ENCODE measurements at places on chromosomes 13 and 19.

- H3K27me3 ChIP-seq = no peaks in the 10 kb centered on the region
- H3K27ac ChIP-seq = no peak overlapping the region
Observed at GRCh38 chr13:35157143-35157755, 215.2 kb downstream of the NBEA start.

DNA sequence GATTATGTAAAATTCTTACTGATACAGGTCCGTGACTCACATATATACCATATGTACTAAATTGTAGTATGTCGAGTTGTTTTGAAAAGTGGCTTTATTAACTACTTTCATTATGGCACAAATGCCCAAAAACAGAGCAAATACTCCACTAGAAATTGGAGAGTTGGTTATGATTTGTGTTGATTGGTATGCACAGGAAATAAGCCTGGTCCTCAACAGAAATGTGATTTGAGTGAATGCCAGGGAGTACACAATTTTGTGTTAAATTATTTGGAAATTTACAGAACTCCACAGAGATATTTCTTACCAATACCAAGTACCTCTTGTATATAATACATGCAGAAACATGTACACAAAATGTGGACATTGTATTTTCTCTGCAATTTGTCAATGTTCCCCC lies 676.7 kb downstream of the PCDH9 start:
- no peaks in the 10 kb centered on the region for H3K27me3 ChIP-seq
- no peak overlapping the region for H3K4me3 ChIP-seq
- DNase-seq = no peak
- no peaks in the 10 kb centered on the region for H3K36me3 ChIP-seq
- no peaks in the 10 kb centered on the region for H3K4me1 ChIP-seq

DNA sequence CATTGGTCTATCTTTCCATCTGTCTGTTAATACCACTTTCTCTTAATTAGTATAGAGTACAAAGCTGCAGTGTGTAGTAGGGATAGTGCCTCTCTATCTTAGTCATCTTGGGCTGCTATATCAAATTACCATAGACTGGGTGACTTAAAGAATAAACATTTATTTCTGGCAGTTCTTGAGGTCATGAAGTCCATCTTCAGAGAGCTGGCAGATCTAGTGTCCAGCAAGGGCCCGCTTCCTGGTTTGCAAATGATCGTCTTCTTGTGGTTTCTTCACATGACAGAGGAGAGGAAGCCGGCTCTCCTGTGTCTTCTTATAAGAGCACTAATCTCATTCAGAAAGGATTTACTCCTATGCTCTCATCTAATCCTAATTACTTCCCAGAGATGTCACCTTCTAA lies 6.1 kb downstream of the ZNF700 start:
- H3K4me3 ChIP-seq = no peak overlapping the region
- no peaks in the 10 kb centered on the region for H3K27me3 ChIP-seq
- H3K27ac ChIP-seq = no peak overlapping the region
- no peak for DNase-seq
- H3K36me3 ChIP-seq = no peaks in the 10 kb centered on the region

DNA sequence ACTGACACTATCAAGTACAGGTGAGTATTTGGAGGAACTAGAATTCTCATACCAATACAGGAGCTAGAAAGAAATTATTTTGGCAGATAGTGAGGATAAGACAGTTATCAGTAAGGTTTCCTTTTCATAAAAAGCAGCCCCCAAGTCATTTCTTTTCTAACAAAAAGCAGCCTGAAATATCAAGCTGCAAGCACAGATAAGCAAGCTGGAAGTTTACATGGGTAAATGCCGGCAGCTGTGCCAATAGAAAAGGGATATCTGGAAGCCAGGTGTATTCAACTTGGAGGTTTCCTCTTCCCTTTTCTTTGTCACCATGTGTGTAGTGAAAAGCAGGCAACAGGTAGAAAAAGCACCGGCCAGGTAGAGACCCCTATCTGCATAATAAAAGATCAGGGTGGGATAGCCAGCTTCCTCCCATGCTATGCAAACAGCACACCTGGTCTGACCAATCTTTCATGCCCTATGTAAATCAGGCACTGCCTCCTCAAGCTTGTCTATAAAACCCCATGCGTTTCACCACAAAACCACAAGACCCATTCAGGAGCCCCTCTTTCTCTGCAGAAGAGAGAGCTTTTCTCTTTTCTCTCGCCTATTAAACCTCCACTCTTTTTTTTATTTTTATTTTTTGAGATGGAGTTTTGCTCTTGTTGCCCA lies 22.9 kb downstream of the CYP4F2 start:
- no peak for DNase-seq
- H3K4me3 ChIP-seq = no peak overlapping the region
- no peaks in the 10 kb centered on the region for H3K36me3 ChIP-seq

DNA sequence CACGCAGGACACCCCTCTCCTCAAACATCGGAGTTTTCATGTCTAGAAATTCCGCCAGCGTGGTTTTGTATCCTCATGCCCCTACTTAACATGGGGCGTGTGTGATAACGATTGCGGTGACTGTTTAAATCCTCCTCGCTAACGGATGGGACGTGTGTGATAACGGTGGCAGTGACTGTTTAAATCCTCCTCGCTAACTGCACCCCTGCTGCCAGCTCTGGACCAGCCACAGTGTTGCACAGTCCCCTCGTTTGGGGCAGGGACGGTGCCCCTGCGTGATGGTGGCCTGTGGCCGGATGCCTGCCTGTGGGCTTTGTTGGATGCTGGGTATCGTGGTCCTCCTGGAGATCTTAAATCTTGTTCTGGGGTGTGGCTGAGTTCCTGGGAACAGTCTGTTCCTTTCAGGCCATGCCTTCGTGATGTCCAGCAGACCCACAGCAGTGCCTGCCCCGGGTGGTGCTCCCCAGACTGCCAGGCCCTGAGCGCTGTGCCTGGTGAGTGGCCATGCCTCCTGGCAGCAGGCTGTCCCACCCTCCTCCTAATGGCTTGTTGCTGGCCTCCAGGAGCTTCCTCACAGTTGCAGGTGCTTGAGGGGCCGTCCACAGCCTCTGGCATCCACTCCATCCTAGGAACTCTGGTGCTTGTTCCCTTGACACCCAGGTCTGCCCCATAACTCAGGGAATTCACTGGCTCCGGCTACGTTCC lies 122.5 kb upstream of the MCF2L start:
- no peak overlapping the region for H3K4me3 ChIP-seq
- H3K27ac ChIP-seq = no peak overlapping the region
- no peaks in the 10 kb centered on the region for H3K27me3 ChIP-seq
- no peaks in the 10 kb centered on the region for H3K4me1 ChIP-seq
- no peak for DNase-seq

DNA sequence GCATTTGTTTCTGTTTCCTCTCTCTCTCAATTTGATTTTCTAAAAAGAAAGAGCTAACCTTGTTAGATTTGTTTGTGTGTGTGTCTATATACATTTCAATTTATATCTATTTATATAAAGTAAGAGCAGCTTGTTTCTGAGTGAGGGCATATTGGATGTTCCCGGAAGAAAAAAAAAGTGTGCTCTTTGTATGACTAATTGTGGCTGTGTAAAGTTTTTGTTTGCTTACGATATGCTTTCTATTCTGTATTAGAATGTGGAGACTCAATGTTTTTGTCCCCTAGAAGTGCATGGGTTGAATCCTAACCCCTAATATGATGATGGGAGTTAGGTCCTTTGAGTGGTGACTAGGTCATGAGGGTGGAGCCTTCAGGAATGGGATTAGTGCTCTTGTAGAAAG lies 66.6 kb upstream of the C1QTNF9B start:
- no peak overlapping the region for H3K27ac ChIP-seq
- H3K36me3 ChIP-seq = no peaks in the 10 kb centered on the region
- DNase-seq = no peak

GRCh38 chr13:48492470-48493065 lies 40.3 kb downstream of the RCBTB2 start:
- H3K27ac ChIP-seq = no peak overlapping the region
- no peak overlapping the region for H3K4me3 ChIP-seq
- no peaks in the 10 kb centered on the region for H3K27me3 ChIP-seq
- H3K36me3 ChIP-seq = no peaks in the 10 kb centered on the region

DNA sequence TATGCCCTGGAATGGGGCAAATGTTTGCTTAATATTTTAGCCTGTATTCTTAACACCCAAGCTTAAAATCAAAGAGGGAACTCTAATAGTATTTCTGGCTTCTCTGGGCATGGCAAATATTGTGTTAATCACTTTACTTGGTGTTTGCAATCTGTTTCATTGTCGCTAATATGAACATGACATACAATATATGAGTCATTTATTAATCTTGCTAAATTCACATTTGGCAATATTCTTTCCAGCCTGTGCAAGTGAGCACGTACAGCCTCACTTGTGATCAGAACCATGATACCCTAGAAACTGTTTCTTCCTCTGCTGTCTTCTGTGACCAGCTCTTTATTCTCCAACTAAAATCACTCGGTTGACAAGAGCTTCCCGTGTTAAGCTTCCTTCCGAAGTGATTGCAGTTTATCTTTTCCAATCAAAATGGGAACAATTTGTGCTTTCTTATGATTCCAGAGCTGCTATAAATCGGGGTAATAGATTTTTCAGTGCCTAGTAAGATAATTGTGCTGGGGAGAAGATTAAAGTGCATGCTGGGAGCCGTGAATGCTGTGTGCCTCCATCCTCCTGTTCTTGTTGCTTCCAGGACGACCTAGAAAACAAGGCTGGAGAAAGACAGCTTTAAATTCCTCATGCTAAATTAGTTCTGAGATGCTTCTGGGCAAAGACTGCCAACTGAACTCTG lies 153.0 kb upstream of the TMTC4 start:
- no peak overlapping the region for H3K27ac ChIP-seq
- H3K36me3 ChIP-seq = no peaks in the 10 kb centered on the region
- H3K27me3 ChIP-seq = peaks cover 65% of the 10 kb centered on the region
- H3K4me1 ChIP-seq = no peaks in the 10 kb centered on the region

DNA sequence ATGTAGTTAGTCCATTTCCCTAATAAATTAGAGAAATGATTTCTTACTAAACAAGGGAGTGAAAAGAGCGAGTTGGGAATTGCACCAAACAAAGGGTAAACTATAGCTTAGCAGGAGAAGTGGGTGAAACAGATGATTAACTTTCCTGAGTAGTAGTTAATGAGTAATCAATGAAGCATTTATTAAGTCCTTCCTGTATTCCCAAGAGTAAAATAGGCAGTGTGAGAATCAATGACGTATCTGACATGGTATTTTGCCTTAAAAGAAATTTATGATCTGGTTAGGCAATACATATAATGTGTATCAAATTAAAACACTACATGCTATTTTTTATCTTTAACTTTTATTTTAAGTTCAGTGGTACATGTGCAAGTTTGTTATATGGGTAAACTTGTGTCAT lies 142.8 kb downstream of the KLF5 start:
- H3K36me3 ChIP-seq = no peaks in the 10 kb centered on the region
- H3K27me3 ChIP-seq = no peaks in the 10 kb centered on the region
- peaks cover 8% of the 10 kb centered on the region for H3K4me1 ChIP-seq
- no peak overlapping the region for H3K4me3 ChIP-seq
- no peak overlapping the region for H3K27ac ChIP-seq
- DNase-seq = no peak

DNA sequence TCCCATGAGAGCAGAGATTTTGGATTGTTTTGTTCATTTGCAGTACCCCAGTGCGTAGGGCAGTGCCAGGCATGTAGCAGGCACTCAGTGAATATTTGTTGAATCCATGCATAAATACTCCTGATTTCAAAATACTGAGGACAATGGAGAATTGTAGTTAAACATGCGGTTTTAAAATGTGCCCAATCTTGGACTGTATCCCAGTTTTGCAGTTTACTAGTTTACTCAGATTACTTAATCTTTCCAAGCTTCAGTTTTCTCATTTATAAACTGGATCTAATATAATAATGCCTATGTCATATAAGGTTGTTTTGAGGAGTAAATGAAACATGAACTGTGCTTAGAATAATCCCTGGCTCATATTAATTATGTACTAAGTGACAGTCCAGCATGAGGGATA lies 39.0 kb downstream of the RCBTB2 start:
- no peaks in the 10 kb centered on the region for H3K27me3 ChIP-seq
- no peak overlapping the region for H3K4me3 ChIP-seq
- H3K27ac ChIP-seq = no peak overlapping the region

GRCh38 chr19:3836887-3837286 lies 32.0 kb downstream of the ZFR2 start:
- no peak overlapping the region for H3K27ac ChIP-seq
- no peaks in the 10 kb centered on the region for H3K27me3 ChIP-seq
- no peak for DNase-seq
- H3K4me1 ChIP-seq = no peaks in the 10 kb centered on the region

DNA sequence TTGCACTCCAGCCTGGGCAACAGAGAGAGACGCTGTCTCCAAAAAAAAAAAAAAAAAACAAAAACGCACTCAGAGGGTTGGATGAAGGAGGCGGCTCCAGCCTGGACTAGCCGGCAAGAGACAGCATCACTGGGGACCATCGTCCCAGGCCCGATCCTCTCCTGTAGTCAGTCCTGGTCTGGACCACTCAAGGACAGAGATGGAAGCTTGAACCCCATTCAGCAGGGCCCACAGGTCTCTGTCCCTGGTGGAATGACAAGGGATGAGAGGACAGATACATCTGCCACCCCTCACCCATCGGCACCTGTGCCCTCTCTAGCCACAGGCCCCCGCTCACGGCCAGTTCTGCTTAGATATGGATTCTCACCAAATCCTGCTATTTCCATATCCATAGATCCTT lies 14.0 kb downstream of the ADGRE5 start:
- peaks cover 13% of the 10 kb centered on the region for H3K36me3 ChIP-seq
- H3K4me3 ChIP-seq = no peak overlapping the region
- no peaks in the 10 kb centered on the region for H3K27me3 ChIP-seq
- H3K27ac ChIP-seq = no peak overlapping the region

DNA sequence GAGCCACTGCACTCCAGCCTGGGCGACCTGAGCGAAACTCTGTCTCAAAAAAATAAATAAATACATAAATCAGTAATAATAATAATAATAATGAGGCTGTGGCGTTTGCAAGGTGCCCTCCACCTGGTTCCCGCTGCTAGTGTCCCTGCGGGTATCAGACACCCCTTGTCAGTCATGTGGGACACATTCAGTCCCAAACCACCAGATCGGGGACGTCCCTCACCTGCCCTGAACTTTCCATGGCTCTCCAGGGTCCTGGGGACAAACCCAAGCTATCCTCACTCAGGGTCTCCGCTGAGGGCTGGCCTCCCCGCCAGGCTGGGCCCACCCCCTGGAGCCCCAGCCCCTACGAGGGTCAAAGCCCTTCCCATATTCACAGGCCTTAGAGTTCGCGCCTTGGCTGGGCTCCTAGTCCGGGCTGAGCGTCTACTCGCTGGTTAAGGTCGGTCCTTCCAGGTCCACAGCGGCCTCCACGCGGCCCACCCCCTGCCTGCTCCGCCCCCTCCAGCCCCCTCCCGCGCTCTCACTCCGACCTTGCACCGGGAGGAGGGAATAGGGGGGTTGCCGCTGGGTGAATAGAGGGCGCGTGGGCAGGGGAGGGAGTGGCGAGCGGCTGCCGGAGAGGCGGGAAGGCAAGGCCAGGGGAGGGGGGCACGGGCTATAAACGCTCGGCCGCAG lies 349 bp upstream of the KISS1R start:
- H3K4me3 ChIP-seq = peak overlapping the region; percentile 67
- peaks cover 29% of the 10 kb centered on the region for H3K4me1 ChIP-seq
- no peaks in the 10 kb centered on the region for H3K36me3 ChIP-seq
- H3K27me3 ChIP-seq = no peaks in the 10 kb centered on the region
